ENCODE measurements at places on chromosomes 7 and 10.

DNA sequence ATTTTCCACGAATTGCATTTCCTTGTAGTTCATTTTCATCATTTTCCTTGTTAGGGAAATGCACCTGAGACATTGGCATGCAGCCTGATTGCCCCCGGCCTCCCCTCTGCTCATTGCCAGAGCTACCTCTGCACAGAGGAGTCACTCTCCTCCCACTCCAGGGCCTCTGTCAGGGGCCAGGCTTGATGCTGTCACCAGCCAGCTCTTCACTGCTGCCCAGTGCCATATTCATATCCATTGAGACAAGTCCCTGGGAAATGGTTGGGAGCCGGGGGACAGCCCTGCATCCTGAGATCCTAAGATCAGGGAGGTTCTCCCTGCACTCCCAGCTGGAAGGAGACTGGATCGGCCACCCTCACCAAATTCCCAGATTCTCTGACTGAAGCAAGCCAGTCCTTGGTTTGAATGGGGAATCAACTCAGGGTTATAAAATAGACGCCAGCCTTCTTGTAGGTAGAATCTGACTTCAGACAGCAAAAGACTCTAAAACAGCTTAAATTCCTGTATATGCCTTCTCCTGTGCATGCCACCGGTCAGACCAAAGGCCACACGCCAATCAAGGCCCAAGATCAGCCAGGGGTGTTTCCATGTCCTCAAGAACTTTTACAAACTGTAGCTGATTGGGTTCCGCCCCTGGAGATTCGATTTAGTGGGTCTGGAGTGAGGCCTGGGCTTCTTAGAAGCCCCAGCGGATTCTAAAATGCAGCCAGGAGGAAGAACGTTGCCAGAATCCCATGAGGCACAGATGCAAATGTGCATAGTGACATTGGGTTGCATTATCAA lies 86.5 kb downstream of the PARP12 start:
- no peak for DNase-seq

- DNase-seq, result no peak
Measured at GRCh38 chr10:103739039-103739764, 116.2 kb downstream of the SH3PXD2A start.

DNA sequence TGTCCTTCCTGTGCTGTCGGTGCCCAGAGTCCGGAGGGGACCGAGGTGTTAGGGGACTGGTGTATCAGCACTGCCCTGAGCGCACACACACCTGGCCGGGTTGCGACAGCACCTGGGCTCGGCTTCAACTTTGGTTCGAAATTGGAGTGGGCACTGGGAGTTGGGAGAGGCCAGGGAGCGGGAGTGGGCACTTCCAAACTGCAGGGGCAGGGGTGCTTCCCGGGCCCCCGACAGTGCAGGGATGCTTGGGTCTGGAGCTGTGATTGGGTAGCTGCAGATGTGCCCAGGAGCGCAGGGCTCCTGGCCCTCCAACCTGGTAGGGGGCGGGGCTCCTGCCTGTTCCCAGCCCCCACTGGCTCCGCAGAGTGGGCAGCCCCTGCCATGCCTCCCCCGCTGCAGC lies 7.7 kb downstream of the BBS9 start:
- no peak for DNase-seq

GRCh38 chr7:68770649-68771048 lies 827.6 kb upstream of the AUTS2 start:
- no peak for DNase-seq

DNA sequence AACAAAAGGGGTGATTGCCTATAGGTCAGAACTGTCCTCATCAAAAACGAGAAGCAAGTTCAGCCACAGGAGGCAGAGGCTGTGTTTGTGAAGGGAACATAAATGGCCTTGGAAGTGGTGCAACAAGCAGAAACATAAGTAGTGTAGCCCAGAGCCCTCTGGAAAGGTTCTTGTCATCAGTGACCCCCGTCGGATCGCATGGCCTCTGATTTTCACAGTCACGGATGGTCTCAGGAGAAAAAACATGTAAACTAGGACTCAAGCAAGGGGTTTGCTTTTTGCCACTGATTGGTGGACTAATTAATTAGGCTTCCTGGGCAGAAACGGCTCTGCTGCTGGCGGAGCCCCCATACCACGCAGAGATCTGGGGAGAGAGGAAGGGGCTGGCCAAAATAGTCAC lies 496.5 kb upstream of the MKI67 start:
- DNase-seq, result no peak

- no peak for DNase-seq
Measured at GRCh38 chr7:82284936-82285519, 158.5 kb downstream of the CACNA2D1 start.

GRCh38 chr10:102831322-102832071 lies 5.7 kb downstream of the CYP17A1 start:
- no peak for DNase-seq

GRCh38 chr7:158818325-158819213 lies 10.7 kb downstream of the ESYT2 start:
- no peak for DNase-seq
